ENCODE measurements at places on chromosomes 12 and 14.
A peak's percentile ranks its signal among the peaks of the same experiment; 100 is the strongest.

DNA sequence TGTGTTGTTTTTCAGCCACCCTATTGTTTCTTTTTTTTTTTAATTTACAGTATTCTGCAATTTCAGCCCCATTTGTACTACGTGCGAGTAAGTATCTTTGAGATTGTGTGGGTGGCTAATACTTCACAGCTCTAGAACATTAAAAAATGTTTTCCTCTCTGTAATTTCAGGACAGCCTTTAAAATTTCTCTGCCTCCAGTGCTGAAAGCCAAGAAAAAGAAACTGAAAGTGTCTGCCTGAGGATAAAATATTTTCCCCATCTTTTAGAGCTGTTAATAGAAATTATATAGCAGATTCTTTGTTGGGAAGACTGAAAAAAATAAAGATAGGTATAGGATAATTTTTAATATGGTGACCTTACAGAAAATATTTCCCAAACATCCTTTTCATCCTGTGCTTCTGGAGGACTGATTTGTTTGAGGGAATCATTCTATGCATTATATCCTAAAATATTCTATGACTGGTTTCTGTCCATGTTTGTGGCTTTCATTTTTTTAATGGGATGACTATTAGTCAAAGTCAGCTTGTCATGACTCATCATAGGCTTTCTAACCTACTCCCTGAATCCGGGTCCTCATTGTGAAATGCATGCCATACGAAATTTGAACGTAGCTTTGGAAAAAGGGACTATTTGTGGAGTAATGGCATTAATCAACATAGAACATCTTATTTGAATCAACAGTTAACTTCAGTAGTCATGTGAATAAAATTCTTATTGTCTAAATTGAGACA is 10.8 kb upstream of the TCTN2 start:
- no peak for DNase-seq

- no peak for DNase-seq
Observed at GRCh38 chr12:14961466-14962152, at the start of gene ARHGDIB. TSS of gene ARHGDIB (minus strand) at chr12:14961601. CDS start at chr12:14950712, 10,889 bp downstream.

- DNase-seq, result no peak
Observed at GRCh38 chr12:47763481-47764346, 5.0 kb upstream of the RAPGEF3 start.

DNA sequence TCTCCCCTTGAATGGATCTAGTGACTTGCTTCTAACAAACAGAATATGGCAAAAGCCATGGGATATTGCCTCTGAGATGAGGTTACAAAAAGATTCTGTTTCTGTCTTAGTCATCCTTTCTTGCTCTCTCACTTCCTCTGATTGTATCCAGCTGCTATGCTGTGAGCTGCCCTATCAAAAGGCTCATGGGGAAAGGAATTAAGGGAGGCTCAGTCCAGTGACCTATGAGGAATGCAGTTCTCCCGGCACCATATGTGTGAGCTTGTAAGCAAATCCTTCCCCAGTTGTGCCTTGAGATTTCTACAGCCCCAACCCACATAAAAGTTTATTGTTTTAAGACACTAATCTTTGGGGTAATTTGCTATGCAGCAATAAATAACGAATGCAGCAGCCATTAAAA is 183.1 kb downstream of the KLHL28 start:
- no peak for DNase-seq

DNA sequence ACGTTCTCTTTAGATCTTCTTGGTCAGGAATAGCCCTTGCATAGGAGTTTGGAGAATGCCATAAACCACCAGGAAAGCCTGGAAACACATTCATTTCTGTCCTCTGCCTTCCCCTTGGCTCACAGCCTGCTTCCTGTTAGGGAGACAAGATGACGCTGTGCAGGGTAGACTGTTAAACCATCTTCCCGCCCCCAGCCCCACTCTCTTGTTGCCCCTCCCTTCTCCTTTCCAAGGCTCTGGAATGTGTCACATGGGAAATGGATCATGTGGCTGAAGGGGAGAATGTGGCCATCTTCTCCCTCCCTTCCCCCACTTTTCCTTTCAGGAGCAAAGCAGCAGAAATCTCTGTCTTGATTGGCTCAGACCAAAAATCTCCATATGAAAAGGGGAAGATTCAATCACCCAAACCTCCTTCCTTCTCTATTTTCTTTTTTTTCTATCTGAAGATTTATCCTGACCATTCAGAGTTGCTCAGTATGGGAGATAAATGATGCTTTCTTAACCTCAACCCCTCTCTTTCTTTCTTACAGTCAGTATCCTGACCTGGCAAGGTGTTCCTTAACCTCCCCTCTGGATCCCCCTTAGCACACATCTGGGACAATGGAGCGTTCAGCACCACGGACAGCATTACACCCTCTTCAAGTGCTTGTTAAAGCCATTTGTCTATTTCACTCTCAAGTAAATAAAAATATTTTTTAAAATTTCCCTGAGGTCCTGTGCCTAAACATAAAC is 11.4 kb downstream of the GPR19 start:
- DNase-seq, result no peak

- peak; percentile 65 for DNase-seq
Observed at GRCh38 chr12:6872073-6873048, 742 bp downstream of the SPSB2 start.

DNA sequence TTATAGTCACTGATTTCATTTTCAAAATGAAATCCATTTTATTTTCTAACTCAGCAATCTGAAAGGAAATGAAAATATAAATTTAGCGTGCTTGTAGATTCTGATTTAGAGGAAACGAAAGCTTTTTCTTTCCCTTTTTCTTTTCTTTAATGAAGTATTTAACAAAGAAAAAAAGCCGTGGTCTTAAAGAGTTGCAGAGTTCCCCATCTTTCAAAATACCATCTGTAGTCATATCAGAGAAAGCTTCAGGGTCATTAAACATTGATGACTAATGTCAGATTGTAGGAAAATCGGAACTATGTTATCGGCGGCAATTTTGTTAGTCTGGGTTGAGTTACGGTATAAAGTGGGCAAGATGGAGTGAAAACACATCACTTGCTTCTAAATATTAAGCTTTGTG is 32.3 kb downstream of the DRAM1 start:
- DNase-seq, result no peak

All from activated naive CD4-positive, alpha-beta T cell (primary cell).